ENCODE measurements at places on chromosomes 7 and 10.

- DNase-seq, result no peak
Measured at GRCh38 chr10:93216341-93216985, 142.8 kb downstream of the CYP26A1 start.

GRCh38 chr10:90652519-90652918, 205.3 kb downstream of the HTR7 start:
- no peak for DNase-seq

DNA sequence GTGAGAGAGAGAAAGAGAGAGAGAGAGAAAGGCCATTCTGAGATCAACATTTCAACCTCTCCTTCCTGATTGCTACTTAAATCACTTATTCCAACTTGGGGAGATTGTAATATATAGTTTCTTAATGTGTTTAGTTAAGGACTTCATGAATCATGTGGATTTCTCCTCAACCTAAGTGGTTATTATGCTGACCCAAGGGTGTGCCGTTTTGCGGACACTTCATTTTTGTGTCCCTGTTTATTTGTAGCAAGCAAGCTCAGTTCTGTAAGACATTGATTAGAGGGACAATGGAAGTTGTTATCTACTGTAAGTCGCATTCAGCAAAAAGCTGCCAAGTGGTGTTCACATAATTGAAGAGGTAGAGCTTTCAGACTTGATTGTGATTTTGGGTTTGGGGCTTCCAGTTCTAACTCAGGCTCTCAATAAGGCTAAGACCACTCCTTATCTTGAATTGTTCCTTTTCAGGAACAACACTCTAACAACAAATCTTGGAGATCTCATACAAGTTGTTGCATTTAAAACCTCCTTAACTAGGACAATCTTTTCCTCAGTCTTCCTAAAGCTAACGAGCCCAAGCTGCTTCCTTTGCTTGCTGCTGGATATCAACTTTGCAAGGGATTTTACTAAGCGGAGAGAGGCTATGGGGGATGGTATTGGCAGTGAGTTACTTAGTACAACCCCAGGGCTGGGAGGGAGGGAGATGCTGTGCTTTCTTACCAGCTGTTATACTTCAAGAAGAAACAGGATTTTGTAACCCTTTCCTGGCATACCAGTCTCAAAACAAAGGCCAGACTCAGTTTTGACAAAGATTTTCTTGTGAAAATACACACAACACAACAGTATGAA, 19.8 kb upstream of the COL1A2 start:
- DNase-seq, result no peak

- no peak for DNase-seq
Measured at GRCh38 chr7:155863721-155864151, 51.5 kb upstream of the SHH start.

GRCh38 chr7:158975526-158976467, 119.4 kb downstream of the DYNC2I1 start:
- DNase-seq, result no peak

- no peak for DNase-seq
Measured at GRCh38 chr10:72694476-72695369, 2.8 kb downstream of the MCU start.

- DNase-seq, result no peak
Measured at GRCh38 chr10:59633063-59633462, 76.6 kb downstream of the SLC16A9 start.

DNA sequence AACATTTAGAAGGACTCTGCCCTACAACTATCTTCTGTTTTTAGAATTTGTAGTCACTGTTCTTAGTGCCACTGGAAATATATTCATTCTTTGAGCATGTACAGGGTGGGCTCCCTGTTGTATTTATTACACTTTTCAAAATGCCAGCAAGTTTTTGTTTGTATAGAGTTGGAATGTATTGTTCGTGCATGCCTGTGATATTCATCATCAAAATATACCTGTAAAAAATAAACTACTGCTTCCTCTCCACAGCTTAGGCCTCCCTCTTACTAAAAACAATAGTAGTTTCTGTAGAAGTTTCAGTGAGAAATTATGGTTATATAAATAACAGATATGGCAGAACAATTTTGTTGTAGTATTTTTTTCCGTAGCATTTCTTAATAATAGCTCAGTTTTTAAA, 61.6 kb downstream of the NHLRC2 start:
- DNase-seq, result no peak

- DNase-seq, result no peak
Measured at GRCh38 chr10:90779548-90779947, 78.3 kb downstream of the HTR7 start.

- no peak for DNase-seq
Measured at GRCh38 chr7:105776986-105777910, 99.2 kb downstream of the ATXN7L1 start.

DNA sequence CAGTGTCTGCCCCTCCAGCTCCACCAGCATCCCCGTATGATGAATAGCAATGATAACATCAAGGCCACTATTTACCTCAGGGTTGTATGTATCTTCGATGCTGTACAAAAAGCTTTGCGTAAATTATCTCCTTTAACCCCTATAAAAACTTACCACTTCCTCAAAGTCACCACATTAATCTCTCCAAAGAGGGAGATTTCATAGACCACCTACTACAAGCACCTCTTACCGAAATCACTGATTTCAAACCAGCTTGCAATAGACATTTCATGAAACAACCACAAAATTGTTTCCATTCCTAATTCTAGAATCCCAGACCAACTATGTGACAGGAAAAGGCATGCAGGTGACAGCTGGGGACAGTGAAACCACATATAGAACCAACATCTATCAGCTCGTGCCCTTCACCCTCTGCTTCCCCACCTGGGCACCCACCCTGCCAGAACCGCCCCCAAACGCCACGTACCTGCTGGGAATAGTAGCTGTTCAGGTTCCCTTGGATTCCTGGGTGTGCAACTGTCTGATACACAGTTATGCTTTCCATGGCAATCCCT, 20.1 kb upstream of the MMP21 start:
- DNase-seq, result no peak

GRCh38 chr10:82982110-82982608, 1107.2 kb downstream of the NRG3 start:
- no peak for DNase-seq

GRCh38 chr10:118407777-118408176, 65.7 kb upstream of the FAM204A start:
- DNase-seq, result no peak

DNA sequence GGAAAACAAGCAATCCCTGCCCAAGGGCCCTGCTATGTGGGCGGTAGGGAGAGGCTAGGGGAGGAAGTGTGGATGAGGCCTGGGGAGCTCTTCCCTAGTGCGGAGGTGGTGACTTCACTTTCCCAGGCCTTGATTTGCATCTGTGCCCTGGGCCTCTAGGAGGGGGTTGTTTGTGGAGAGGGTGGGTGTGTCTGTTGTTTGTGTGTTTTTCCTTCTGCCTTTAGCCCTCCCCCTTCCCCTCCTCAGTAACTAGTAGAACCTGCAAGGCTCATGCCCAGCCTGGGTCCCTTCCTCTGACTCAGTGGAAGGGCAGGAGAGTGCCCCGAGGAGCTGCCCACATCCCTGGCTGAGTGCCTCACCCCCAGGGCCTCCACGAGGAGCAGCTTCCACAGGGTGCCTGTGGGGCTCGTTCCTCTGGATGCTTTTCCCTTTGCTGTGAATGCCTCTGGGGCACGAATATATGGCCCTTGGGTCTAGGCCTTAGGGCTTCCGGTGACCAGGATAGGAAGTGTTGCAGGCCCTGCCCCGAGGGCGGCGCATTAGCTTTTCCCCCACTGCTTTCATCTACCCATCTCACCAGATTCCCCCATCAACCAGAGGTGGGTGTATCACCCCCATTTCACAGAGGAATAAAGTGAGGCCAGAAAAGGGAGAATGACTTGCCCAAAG, 89.4 kb upstream of the DUSP5 start:
- no peak for DNase-seq

DNA sequence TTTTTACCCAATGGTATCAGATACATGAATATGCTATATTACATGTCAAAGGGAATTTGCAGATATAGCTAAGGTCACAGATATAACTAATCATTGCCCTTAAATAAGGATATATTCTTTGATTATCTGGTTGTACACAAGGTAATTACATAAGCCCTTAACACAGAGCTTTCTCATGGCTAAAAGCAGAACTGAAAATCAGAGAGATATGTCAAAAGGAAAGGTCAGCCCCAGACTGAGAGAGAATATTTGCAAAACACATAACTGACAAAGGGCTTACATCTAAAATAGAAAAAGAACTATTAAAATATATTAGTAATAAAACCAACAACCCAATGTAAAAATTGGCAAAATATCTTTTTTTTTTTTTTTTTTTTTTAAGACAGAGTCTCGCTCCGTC, 1029.5 kb upstream of the LRRN3 start:
- DNase-seq, result no peak

- no peak for DNase-seq
Measured at GRCh38 chr7:1901431-1902210, 231.5 kb downstream of the ELFN1 start.

- no peak for DNase-seq
Measured at GRCh38 chr7:26381476-26382353, 90.1 kb downstream of the SNX10 start.

DNA sequence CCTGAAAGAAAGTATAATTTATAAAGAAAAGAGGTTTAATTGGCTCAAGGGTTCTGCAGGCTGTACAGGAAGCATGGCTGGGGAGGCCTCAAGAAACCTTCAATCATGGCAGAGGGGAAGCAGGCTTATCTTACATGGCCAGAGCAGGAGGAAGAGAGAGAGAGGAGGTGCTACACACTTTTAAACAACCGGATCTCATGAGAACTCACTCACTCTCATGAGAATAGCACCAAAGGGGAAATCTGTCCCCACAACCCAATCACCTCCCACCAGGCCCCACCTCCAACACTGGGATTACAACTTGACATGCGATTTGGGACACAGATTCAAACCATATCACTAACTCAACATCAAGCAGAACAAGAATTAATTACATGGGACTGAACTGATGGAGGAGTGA, 6.9 kb upstream of the ZNF485 start:
- no peak for DNase-seq

- DNase-seq, result no peak
Measured at GRCh38 chr7:81662531-81662930, 107.3 kb downstream of the HGF start.

- no peak for DNase-seq
Measured at GRCh38 chr7:70474639-70475234, 657.2 kb upstream of the GALNT17 start.

GRCh38 chr10:14330388-14331061, at the start of gene FRMD4A:
TSS of gene FRMD4A (minus strand) at chr10:14330924.
- DNase-seq, result no peak

DNA sequence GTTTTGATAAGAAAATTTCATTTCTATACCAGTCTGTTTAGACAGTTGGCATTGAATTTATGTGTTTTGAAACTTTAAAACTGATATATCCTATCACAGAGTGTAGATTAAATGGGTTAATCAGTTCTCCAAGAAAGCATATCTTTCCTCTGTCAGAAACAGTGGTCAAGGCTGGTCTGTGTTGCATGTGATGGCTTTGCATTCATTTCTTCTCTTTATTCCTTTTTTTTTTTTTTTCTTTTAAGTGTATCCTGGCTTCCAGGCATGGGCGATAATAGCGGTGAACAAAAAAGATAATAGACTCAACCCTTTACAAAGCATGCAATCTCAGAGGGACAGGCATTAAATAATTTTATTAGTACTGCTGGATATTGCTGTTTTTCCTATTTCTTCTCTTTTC, 136.6 kb downstream of the LRRC4 start:
- no peak for DNase-seq

DNA sequence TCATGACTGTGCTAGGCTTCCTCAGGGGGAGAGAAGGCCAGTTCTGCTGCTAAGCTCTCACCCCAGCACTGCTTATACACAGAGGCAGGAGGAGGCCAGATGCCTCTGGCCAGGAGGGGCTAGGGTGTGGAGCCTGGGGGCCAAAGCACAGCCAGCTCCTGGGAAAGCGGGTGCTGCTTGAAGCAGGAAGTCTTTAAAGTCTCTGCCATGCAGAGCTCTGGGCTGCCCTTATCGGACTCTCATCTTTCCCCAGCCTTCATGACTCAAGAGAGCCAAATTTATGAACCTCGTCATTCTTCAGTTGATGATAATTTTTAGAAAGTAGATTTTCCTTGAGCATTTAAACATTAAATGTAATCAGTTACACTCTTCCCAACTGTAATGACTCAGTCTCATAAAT, 11.2 kb upstream of the TSPAN14 start:
- DNase-seq, result no peak

DNA sequence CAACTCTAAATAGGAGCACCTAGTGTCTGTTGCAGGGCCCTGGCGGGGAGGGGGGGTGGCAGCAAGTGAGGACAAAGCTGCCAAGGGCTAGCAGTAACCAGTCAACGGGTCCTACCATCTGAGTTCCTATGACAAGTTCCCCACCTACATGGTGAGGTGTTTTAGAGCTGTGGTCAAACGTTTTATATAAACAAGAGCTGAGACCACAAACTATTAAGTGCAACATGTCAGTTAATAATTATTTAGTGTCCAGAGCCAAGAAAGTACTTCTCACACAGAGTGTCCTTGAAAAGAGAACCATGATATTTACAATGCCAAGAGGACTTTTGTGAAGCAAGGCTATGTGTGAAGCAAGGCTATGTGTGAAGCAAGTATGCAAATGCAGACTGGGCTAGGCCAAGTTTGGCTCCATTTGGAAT, 434.7 kb downstream of the TNS3 start:
- no peak for DNase-seq

DNA sequence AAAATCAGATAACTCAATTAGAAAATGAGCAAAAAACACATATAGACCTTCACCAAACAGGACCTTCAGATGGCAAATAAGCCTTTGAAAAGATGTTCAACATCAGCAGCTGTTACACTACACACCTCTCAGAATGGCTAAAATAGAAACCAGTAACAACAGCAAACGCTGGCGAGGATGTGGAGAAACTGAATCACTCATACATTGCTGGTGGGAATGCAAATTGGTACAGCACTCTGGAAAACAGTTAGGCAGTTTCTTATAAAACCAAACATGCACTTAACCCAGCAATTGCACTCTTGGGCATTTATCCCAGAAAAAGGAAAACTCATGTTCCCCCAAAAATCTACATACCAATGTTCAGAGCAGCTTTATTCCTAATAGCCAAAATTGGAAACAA, 37.7 kb upstream of the SMARCD3 start:
- no peak for DNase-seq

DNA sequence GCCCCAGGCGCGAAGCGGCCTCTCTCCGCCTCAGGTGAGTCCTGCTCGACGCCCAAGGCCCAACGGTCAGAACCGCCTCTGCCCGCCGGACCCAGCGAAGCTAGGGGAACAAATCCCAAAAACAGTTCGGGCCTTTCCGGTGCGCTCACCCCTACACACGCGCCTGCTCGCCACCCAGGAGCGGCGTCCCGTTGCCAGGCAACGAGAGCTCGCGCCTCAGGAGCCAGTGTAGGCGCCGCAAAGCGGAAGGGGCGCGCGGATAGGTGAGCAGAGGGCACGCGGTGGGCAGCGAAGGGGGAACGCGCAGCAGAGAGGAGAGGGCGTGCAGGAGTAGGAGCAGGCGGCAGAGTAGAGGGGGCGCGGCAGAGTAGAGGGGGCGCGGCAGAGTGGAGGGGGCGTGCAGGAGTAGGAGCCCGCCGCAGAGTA, at the start of the genes DYDC1 and DYDC2:
Gene DYDC1 (minus strand): TSS at position 193 of the 426 bp plus-strand sequence. CDS start 4,154 bp downstream, outside the sequence.
Gene DYDC2 (plus strand): TSS at position 219 of the 426 bp plus-strand sequence. CDS start 5,663 bp downstream, outside the sequence.
- no peak for DNase-seq

DNA sequence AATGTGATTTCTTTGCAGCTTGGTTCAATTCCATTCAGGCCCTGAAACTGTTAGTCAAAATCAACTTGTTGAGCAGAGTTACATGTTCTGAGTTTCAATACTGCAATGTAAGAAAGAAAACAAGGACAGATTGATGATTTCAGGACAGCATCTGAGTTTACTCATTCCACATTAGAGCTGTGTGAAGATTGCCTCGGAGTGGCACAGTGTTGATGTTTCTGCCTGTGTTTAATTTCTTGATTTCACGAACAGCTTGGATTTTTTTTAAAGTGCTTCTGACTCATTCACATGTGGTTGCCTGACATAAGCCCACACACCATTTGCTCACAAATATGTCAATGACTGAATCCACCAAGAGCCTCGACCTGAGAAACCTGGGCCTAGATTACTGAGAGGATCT, 101.2 kb upstream of the PARD3 start:
- no peak for DNase-seq

Measured in activated CD8-positive, alpha-beta memory T cell treated with anti-CD3 and anti-CD28 coated beads for 1 hour (primary cell).